ENCODE measurements at places on chromosomes 12 and 14.

GRCh38 chr14:60183138-60183537 lies 17.9 kb upstream of the DHRS7 start:
- DNase-seq = no peak

- no peak for DNase-seq
Measured at GRCh38 chr12:22325218-22325617, 9.3 kb downstream of the ST8SIA1 start.

DNA sequence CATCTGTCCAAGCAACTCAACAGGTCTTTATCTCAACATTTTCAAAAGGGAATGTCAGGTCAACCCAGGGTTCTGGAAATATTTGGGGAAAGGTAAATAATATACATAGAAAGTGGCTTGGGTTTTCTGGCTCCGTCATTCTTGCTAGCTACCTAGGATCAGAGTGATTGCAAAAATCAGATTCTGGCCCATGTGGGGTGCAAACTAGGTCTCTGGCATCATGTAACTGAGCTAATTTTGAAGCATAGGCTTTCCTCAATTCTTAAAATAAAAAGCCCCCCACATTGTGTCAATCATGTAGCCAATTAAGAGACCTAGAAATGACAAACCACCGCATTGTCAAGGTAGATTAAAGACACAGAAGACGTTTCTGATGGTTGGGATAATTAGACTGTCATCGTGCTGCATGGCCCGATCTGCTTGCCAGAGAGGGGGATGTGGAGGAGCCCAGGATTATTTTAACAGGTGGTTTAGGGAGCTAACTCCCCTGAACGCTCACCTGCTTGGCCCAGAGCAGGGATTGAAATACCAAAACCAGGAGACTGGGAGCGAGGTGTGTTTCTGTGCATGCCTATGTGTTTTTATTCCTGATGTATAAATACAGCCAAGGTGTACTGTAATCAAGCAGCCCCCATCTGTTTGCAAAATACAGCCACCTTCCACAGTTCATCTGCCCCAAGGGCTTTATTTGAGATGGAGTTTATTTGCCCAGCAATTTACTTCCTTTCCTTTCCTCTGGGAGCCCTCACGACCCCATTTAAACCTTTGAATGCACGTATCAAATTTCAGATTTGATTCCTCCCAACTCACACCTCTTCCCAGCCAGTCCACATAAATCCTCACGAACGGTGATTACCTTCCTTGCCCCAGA lies 189.5 kb downstream of the TTC8 start:
- no peak for DNase-seq

- no peak for DNase-seq
Measured at GRCh38 chr12:132602572-132603239, 7.7 kb downstream of the LRCOL1 start.

- DNase-seq = no peak
Measured at GRCh38 chr12:52686063-52686462, 5.9 kb upstream of the KRT1 start.

DNA sequence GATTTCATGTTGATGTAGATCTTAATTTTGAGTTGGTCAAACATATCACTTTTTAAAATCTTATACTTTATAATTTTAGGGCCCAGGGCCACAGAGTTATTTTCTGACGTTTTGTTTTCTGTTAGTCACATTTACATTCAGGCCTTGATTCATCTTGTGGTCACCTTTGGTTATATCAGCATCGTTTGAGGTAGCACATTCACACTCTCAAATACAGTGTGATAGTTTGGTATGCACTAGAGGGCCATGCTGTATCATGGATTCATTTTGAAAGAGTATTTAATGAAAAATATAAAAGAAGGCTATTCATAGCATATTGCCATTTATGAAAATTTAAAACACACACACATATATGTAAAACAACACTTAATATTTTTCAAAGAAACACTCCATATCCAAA lies 274.6 kb downstream of the RAD51B start:
- DNase-seq = no peak

GRCh38 chr14:100735271-100735670 lies 8.6 kb downstream of the DLK1 start:
- DNase-seq = no peak

- DNase-seq = peak; percentile 5
Measured at GRCh38 chr14:78405079-78405856, 235.1 kb downstream of the NRXN3 start.

GRCh38 chr12:106109168-106109910 lies 29.4 kb downstream of the NUAK1 start:
- DNase-seq = no peak

GRCh38 chr14:48251290-48251689 lies 575.9 kb upstream of the MDGA2 start:
- no peak for DNase-seq

DNA sequence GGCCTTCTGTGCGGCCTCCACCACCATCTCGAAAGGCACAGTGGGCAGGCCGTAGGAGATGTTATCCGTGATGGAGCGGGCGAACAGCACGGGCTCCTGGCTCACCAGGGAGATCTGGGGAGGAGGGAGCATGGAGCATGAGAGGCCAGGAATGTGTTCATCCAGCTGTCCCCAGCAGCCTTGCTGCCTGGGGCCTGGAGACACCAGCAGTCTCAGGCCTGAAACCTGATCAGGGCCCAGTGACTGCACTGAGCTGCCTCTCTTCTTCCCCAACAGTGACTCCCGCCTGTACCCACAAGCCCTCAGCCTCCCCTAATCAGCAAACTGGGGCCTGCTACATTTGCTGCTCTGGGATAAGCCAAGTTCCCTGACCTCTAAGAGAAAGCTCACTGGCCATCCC lies 30.9 kb downstream of the ABCB9 start:
- DNase-seq = peak; percentile 71

DNA sequence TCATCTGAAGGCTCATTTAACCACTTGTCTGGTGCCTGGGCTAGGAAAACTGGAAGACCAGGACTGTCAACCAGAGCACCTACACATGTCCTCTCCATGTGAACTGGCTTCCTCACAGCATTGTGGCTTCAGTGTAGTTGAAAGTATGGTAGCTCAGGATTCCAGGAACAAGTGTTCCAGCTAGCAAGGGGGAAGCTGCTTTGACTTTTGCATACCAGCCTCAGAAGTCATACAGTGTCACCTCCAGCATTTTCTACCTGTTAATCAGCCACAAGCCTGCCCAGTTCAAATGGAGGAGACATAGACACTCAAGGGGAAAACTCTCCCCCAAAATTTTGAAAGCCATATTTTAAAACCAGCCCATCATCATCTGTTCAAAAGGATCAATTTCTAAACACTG lies 212.8 kb upstream of the CAND1 start:
- no peak for DNase-seq

GRCh38 chr14:86505808-86506207 lies 975.9 kb downstream of the FLRT2 start:
- DNase-seq = no peak

GRCh38 chr14:35301735-35302528 lies 9.8 kb downstream of the PSMA6 start:
- no peak for DNase-seq

DNA sequence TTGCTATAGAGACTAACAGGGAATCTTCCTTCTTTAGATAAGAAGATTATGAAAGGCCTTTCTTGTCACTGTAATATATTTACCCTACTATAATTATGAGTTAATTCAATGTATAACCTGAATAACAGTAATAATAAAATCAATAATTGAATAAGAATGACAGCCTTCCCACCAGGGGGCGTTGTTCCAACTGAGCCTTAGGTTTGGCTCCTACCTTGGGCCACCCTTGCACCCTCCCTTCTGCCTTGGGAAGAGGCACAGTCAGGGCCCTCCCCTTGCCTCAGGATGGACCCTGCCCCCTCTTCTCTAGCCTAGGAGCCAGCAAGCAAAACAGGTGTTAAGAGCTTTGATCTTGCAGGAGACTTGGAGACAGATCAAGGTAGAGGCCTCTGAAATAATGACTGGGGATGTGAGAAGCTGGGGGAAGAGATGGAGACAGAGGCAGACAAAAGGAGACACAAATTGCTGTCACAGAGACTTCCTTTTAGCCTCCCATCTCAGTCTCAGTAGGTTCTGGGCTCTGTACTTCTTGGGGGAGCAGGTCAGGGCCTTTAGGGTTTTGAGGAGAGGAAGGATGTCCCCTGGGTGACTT lies 40.1 kb upstream of the CISTR start:
- no peak for DNase-seq

DNA sequence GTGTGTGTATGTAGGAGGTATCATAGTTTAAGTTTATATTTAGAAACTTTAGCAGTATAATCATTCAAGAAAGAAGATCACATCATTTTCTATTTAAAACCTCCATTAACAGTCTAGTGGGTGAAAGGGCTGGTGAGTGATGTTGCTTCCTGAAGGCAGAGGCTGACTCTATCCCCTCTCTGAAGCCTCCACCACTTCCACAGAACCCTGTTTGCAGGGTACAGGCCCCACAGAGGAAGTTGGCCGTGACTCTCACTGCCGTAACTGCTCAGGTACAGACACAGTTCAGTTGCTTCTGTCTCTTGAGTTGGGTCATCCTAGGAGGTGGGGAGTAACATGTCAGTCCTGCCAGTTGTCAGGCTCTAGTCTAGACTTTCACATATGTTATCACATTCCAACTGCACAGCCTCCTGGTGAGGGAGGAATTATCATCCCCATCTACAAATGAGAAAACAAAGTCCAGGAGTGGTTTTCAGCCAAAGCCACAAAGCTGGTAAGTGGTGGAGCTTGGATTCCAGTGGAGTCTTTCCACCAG lies 31.5 kb downstream of the CFL2 start:
- DNase-seq = peak; percentile 71

- DNase-seq = peak; percentile 88
Measured at GRCh38 chr12:76183459-76184186, 99.1 kb upstream of the NAP1L1 start.

GRCh38 chr14:54902521-54903420 lies at the start of gene GCH1:
Gene GCH1 (minus strand): TSS chr14:54902826. CDS start chr14:54902663, 163 bp downstream.
- peak; percentile 75 for DNase-seq

GRCh38 chr14:85040046-85040685 lies 489.8 kb upstream of the FLRT2 start:
- no peak for DNase-seq

DNA sequence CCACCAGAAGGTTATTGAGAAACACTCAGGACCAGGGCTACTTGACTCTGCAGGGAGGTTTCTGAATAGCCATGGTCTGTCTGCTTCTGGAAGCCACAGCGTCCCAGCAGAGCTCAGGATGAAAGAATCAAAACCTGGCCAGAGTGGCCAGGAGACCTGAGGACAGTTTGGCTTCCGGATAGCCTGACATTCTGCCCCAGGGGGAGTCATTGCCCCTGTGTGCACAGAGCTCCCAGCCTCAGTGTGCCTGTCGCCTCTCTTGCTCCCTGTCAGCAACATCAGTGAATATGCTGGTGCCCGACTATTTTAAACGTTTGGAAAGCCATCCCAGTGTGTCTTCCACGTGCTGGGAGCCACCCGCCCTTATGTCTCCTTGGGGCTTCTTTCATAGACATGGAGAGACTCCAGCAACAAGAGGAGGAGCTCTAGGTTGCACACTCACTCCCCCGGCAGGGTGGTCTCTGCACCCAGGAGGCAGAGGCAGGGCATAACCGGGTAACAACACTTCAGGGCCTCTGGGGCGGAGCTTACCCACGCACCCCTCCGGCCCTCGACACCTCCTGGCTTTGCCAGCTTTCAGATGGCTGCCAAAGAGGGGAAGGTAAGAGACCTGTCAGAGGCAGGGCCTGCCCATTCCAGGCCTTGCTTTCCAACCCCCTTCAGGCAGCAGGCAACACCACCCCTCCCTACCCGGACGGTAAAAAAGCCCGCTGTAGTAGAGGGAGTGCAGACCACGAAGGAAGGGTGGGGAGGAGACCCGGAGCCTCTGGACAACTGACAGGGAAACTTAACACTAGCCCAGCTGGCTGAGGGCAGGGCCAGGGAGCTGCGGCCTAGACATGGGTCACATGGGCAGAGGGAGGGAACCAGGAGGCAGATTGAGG lies 19.0 kb upstream of the SLC6A12 start:
- peak; percentile 95 for DNase-seq

DNA sequence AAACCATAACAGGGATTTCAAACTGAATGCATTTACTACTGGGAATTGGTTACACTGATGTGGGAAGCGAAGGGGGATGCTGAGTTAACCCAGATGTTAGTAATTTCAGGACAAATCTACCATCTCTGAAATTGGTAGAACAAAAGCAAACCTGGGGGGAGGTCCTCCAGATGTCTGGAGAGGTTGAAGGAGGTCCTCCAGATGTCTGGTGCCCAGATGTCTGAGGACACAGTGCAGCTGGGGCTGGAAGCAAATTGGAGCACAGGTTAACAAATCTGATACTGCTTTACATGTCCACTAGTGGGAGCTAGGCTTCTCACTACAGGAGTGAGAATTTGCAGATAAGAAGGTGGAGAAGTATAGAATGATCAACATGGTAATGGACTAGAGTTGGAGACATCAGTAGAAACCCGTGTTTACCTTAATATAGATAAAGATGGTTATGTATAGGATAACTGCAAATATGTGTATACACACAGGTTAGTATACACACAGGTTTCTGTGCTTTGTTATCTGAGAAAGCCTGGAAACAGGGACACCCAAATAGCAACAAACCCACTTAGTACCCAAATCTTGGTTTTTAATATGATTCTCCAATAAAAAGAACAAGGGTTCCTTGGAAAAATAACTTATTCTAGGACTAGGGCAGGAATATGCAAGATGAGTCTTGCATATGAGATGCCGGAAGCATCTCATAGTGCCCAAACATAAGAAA lies 162.5 kb downstream of the C12orf50 start:
- peak; percentile 22 for DNase-seq

DNA sequence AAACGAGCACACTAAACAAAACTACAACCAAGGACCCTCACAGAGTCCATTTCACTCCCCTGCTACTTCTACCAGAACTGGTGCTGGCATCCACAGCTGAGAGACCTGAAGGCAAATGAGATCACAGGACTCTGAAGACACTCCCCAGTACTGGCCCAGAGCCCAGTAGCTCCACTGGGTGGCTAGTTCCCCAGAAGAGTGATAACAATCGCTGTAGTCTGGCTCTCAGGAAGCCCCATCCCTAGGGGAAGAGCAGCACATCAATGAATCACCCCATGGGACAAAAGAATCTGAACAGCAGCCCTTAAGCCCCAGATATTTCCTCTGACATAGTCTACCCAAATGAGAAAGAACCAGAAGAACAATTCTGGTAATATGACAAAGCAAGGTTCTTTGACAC lies 190.7 kb upstream of the BMP4 start:
- no peak for DNase-seq

DNA sequence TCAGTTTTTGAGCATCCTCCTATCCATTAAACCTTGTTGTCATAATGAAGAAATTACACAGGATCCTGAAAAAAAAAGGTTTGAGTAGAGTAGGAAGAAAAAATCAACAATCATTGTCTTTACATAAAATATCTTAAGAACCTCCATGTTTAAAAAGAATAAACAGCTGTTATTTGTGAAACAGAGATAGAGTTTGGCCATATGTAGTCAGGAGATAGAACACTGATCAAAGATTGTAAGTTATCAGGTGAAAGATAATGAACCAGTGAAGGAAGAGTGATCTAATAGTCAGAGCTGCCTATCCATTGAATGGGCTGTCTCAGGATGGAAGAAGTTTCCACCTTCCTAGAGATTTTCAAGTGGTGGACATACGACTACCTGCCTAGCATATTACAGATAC lies 397.1 kb downstream of the SOX5 start:
- DNase-seq = no peak

GRCh38 chr12:96136725-96137378 lies 57.3 kb upstream of the ELK3 start:
- DNase-seq = no peak
